ENCODE measurements at places on chromosomes 3 and 15.

GRCh38 chr3:105613120-105613519 is 246.4 kb downstream of the ALCAM start:
- DNase-seq, result no peak

DNA sequence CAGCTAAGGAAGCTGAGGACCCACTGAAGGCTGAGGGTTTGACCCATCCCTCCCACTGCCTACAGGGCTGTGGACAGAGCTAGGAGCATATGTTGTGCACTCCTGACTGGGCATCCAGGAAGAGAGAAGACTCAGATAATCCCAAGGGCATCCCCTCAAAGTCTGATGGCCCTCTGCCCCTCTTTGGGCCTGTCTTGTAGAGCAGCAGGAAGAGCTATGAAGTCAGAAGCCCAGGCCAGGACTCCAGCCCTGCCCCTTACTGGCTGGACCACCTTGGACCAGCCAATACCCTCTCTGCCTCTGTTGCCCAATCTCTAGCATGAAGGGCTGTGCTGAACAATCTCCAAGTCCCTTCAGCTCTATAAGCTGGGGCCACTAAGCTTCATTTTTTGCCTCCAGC is 210.8 kb downstream of the RPLP1 start:
- DNase-seq, result no peak

DNA sequence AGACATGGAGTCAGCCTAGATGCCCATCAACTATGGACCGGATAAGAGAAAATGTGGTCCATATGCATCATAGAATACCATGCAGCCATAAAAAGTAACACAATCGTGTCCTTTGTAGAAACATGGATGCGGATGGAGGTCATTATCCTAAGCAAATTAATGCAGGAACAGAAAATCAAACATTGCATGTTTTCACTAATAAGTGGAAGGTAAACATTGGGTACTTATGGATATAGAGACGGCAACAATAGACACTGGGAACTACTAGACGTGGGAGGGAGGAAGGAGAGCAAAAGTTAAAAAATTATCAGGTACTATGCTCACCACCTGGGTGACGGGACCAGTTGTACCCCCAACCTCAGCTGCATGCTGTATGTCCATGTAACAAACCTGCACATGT is 2.5 kb downstream of the PLD1 start:
- no peak for DNase-seq

DNA sequence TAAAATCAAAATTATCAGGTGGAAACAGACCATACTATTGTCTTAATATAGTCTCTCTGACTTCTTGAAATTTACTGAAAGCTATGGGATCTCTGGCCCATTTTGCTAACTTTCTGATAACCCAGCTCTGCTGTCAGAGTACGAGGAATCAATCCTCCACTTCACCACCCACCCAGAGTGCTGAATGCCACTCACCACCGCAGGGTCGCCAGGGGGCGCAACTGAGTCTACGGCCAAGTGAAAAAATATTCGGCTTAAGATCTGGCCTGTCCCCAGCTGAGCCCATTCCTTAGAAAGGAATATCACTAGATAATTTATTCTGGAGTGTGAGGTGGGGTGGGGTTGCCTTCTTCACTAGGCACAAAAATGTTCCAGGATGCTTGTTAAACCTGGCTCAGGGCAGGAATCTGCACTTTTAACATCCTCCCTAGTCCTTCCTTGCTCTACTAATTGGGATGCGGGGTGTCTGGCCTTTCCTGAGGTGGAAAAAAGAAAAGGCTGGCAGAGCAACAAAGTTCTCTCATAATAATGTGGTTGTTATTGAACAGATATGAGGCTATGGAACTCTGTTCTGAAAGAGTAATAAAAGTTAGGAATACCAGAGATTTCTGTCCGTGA is 520.6 kb downstream of the MFSD1 start:
- DNase-seq, result no peak

- DNase-seq, result no peak
Observed at GRCh38 chr15:50886611-50887345, 21.7 kb upstream of the AP4E1 start.

GRCh38 chr3:150535204-150535603 is 11.1 kb downstream of the SERP1 start:
- DNase-seq, result no peak

GRCh38 chr3:10771486-10772270 is 44.4 kb upstream of the SLC6A11 start:
- DNase-seq, result no peak

DNA sequence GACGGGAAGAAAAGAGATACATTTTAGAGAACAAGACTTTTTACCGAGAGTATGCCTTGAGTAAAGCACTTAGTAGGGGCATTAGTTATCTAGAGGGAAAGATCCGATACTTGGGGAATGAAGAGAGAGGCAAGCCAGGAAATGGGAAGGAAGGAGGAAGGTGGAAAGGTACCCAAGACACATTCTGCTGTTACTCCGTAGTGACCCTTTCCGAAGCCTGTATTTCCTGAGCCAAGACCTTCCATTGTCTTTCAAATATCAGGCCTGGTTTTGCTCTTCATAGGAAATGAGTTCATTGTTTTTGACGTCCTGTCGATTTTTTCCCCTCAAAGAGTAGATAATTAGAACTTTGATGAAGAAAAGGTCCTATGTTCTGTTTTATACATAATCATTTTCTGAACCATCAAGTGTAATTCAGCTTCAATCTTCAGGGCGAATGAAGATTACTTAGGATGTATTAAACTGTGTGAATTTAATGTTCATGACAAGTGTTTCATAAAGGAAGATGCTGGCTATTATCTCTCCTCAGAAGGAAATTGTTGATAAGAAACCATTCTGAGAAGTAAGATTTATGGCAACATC is 95.7 kb downstream of the PPM1L start:
- DNase-seq, result no peak

All from stimulated activated CD8-positive, alpha-beta memory T cell treated with anti-CD3 and anti-CD28 coated beads, Interleukin-4, amount 100 ng/mL, for 4 hours (primary cell).